Hematopoietic multipotent progenitor cell (in vitro differentiated cells): ENCODE measurements at places on chromosomes 3 and 15. TPM values are rescaled to one million over a fixed set of nuclear protein-coding genes. Genes with fewer than 3 reads are reported as not detected.

Gene LYZL4
- not detected for total RNA-seq

Gene TMEM42
- total RNA-seq: 27.5 TPM

DNA sequence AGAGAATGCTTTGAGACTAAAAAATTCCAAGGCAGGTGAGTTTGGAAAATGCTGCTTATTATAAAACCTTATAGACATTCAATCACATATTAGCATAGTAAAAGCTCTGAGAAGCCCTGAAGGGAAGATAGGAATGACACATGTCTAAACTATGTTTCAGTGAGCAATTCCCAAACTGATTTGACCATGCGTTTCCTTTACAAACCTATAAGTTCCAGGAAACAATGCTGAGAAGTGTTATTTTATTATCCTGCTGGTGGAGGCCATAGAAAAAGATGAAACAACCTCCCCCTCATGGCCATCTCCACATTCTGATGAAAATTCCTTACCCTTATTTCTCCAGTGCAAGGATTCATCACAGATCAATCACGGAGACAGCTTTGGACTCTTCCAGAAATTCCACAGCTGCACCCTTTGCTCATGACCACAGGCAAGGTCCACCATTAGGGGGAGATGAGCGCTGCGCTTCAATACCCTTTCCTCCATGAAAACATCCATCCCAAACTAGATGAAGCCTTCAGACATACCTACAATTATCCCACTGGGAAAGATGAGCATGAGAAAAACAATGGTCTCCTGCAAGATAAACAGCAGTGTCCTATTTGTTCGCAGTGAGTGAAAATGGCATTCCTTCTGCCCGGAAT is 372.1 kb downstream of the MAGI1 start:
- DNase-seq: no peak

DNA sequence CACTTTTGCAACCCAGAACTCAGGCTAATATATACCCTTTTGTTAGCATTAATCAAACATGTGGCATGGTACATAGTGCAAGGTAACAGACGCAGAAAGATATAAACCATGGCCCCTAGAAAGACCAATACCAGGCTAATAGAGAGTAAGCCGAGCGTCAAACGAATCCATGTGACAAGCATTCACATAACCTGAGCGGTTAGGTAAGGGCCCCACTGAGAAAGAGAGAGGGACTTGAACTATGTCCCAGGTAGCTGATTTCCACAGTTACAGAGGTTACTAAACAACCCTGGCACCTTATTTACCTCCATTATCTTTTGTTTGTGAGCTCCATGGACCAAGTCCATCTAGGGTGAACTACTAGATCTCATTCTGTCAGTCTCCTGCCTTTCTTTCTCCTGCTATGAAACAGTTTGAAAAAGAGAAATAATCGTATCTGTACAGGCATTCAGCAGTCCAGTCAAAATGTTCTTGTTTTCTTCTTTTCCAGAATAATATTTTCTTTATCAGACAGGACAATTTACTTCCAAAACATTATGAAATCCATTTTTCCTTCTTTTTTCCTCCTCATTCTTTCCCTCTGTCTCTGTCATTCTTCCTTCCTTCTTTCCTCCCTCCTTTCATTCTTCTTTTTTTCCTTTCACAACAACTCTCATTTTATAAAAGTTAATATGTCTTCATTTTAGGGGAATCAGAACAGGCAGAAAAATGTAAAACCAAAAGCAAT is 30.5 kb upstream of the TNFSF10 start:
- no peak for DNase-seq

GRCh38 chr3:162332344-162332743 is 835.7 kb downstream of the OTOL1 start:
- DNase-seq: no peak

GRCh38 chr3:38536671-38537070 is 40.5 kb downstream of the EXOG start:
- no peak for DNase-seq

Gene CP
- total RNA-seq: 10.2 TPM
